ENCODE measurements at places on chromosomes 12 and 14.

- peaks cover 7% of the 10 kb centered on the region for H3K36me3 ChIP-seq
- H3K4me1 ChIP-seq, result no peaks in the 10 kb centered on the region
- H3K27ac ChIP-seq, result no peak overlapping the region
- no peak for DNase-seq
- H3K4me3 ChIP-seq, result no peak overlapping the region
Measured at GRCh38 chr12:127311720-127312364, 955.1 kb upstream of the TMEM132C start.

DNA sequence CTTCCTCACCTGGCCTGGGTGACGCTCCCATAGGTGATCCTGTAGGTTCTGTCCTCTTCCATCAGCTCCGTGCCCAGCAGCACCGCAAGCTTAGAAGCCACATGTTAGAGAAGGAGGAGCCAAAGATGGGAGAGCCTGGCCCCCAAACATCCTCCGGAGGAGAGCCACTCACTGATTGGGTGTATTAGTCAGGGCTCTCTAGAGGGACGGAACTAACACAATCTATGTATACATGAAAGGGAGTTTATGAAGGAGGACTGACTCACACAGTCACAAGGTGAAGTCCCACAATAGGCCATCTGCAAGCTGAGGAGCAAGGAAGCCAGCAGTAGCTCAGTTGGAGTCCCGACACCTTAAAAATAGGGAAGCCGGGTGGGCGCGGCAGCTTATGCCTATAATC lies 1273.1 kb upstream of the TMEM132C start:
- DNase-seq, result no peak
- no peaks in the 10 kb centered on the region for H3K27me3 ChIP-seq
- no peak overlapping the region for H3K27ac ChIP-seq
- no peaks in the 10 kb centered on the region for H3K36me3 ChIP-seq

DNA sequence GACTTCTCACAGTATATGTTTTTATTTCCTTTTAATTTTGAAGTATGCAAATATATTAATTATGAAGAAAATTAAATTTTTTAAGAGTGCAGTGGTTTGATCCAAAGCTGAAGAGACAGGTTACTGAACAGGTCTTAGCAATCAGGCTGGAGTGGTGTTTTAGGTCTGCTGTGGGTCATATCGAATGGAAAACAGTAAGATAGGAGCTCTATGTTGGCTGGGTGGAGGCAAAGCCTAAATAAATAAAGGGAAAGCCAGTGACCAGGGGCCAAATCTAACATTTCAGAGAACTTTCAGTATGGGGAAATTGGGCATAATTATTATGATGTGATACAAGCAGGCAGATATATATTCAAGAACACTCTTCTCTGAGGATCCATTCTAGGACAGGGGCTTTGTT lies 12.7 kb upstream of the TSPAN8 start:
- H3K4me3 ChIP-seq, result no peak overlapping the region
- no peak for DNase-seq
- H3K27me3 ChIP-seq, result no peaks in the 10 kb centered on the region
- no peak overlapping the region for H3K27ac ChIP-seq
- peaks cover 9% of the 10 kb centered on the region for H3K36me3 ChIP-seq

- peak overlapping the region; percentile 91 for H3K27ac ChIP-seq
- peaks cover 9% of the 10 kb centered on the region for H3K4me1 ChIP-seq
- peaks cover 18% of the 10 kb centered on the region for H3K36me3 ChIP-seq
- peak overlapping the region; percentile 98 for H3K4me3 ChIP-seq
- no peaks in the 10 kb centered on the region for H3K27me3 ChIP-seq
Measured at GRCh38 chr12:121579190-121579791, 1.5 kb downstream of the KDM2B start.

- no peak for DNase-seq
- no peak overlapping the region for H3K27ac ChIP-seq
- no peaks in the 10 kb centered on the region for H3K27me3 ChIP-seq
- H3K4me3 ChIP-seq, result no peak overlapping the region
Measured at GRCh38 chr12:64544371-64545080, 65.8 kb upstream of the RASSF3 start.

DNA sequence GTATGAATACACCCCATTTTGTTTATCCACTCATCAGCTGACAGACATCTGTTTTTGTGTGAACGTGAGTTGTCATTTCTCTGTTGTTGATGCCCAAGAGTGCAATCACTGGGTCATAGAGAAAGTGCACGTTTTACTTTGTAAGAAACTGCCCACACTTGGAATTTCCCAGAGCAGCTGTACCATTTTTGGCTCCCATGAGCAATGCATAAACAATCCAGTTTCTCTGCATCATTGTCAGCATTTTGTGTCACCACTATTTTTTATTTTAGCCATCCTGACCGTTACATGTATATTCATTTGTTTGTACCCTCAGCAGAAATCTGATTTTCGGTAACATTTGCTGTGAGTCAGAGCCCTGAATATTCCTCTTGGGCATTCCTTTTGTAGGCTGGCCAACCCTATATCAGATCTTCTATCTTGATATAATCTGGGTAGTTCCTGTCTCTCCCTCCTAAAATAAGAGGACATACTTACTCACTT lies 62.7 kb downstream of the RBM19 start:
- no peak overlapping the region for H3K4me3 ChIP-seq
- no peak overlapping the region for H3K27ac ChIP-seq
- no peak for DNase-seq
- H3K4me1 ChIP-seq, result no peaks in the 10 kb centered on the region
- H3K36me3 ChIP-seq, result peaks cover 6% of the 10 kb centered on the region

DNA sequence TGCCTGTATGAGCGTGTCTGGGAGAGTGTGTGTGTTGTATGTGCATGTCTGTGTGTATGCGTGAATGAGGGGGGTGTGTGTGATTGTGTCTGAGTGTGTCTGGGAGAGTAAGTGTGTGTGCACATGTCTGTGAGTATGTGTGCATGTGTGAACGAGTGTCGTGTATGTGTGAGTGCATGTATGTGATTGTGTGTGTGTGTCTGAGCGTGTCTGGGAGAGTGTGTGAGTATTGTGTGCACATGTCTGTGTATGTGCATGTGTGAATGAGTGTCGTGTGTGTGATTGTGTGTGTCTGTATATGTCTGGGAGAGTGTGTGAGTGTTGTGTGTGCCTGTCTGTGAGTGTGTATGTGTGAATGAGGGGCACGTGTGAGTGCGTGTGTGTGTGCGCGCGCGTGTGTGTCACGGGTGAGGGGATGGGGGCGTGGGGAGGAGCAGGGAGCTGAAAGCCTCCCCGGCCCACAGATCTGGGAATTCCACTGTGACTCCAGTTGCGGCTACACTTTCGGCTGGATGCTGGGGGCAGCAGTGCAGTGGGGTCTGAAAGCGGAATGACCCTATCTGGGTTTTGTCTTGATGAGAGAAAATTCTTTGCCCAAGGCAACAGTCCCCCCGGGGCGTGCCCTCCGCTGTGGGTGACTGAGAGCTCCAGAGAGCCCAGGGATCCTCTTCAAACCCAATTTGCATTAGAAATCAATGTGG lies 138.1 kb upstream of the MED13L start:
- no peaks in the 10 kb centered on the region for H3K36me3 ChIP-seq
- DNase-seq, result no peak
- H3K27ac ChIP-seq, result no peak overlapping the region
- H3K4me3 ChIP-seq, result no peak overlapping the region
- no peaks in the 10 kb centered on the region for H3K4me1 ChIP-seq

- no peak overlapping the region for H3K27ac ChIP-seq
- no peak overlapping the region for H3K4me3 ChIP-seq
- H3K36me3 ChIP-seq, result no peaks in the 10 kb centered on the region
Measured at GRCh38 chr12:38507839-38508238, 191.3 kb downstream of the ALG10B start.

- DNase-seq, result no peak
- H3K36me3 ChIP-seq, result no peaks in the 10 kb centered on the region
- H3K27ac ChIP-seq, result no peak overlapping the region
- no peaks in the 10 kb centered on the region for H3K27me3 ChIP-seq
- no peaks in the 10 kb centered on the region for H3K4me1 ChIP-seq
- no peak overlapping the region for H3K4me3 ChIP-seq
Measured at GRCh38 chr14:76828339-76829012, 2.3 kb downstream of the LRRC74A start.

GRCh38 chr12:124036657-124037109 lies 63.7 kb downstream of the ZNF664 start:
- H3K4me3 ChIP-seq, result no peak overlapping the region
- no peaks in the 10 kb centered on the region for H3K36me3 ChIP-seq
- DNase-seq, result no peak
- no peaks in the 10 kb centered on the region for H3K27me3 ChIP-seq

DNA sequence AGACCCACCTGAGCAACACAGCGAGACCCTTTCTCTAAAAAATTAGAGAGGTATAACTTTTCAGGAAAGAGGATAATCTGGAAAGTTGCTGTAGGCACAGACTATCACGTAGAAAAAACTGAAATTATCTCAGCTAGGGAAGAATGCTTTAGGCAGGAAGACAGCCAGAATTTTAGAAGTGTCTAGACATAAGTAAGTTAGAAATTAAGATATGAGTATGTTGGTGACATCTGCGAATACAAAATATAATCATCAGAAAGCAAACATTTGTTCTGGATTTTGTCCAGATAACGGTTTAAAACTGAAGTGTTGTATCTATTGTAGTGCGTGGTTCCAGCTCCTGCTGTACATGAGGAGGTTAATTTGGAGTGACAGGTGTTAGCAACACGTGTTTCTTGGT lies 123.2 kb downstream of the FBXL14 start:
- no peaks in the 10 kb centered on the region for H3K4me1 ChIP-seq
- peaks cover 3% of the 10 kb centered on the region for H3K36me3 ChIP-seq
- no peaks in the 10 kb centered on the region for H3K27me3 ChIP-seq
- DNase-seq, result no peak

- H3K4me3 ChIP-seq, result no peak overlapping the region
- peaks cover 2% of the 10 kb centered on the region for H3K27me3 ChIP-seq
- 0 out of 3 replicates have a peak, but pooled peaks cover 3% of the 10 kb centered on the region for H3K36me3 ChIP-seq
- no peak for DNase-seq
Measured at GRCh38 chr14:50045837-50046236, 70.5 kb downstream of the VCPKMT start.

GRCh38 chr14:61355892-61356325 lies 34.5 kb downstream of the PRKCH start:
- H3K4me3 ChIP-seq, result no peak overlapping the region
- no peaks in the 10 kb centered on the region for H3K27me3 ChIP-seq
- H3K36me3 ChIP-seq, result no peaks in the 10 kb centered on the region
- H3K4me1 ChIP-seq, result peaks cover 8% of the 10 kb centered on the region
- DNase-seq, result peak; percentile 72
